ENCODE measurements at places on chromosomes 12 and 14.

- DNase-seq = no peak
These were observed 13.9 kb downstream of the CDCA4 start for GRCh38 chr14:105006831-105007592.

DNA sequence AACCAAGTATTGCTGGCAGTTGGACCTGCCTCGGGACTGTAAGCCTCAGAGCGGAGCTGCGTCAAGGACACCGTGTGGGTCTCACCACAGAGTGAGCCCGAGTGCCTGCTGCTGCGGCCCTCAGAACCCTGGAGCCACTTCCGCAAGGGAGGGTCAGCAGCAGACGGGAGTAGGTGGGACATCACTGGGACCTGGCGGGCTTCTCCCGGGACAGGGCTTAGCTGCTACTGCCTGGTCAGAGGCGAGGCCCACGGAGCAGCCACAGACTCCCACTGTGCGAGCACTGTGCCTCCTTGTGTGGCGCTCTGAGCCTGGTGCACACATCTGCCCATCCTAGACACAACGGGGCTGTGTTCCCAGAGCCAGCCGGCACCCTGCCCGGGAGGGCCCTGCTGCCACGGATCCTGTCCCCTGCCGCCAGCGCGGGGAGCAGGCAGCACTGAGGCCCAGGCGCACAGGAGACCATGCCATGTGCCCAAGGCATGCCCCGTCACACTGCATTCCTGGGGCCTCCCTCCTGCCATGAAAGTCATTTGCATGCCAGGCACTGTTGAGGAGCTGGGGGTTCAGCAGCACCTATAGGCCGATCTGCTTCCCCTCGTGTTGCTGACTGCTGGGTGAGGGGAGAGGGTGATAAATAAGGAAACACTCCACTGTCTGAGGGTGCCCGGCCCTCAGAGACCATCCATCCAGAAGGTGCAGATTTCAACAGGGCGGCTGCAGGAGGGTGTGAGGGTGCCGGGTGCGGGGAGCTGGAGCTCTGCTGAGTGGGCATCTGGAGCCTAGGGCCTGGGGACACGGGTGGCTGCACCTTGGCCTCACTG is 10.0 kb downstream of the HIP1R start:
- DNase-seq = no peak

- DNase-seq = no peak
These were observed 192.4 kb downstream of the PELI2 start for GRCh38 chr14:56310643-56311042.

- DNase-seq = no peak
These were observed 12.0 kb downstream of the IGF1 start for GRCh38 chr12:102468261-102468915.

DNA sequence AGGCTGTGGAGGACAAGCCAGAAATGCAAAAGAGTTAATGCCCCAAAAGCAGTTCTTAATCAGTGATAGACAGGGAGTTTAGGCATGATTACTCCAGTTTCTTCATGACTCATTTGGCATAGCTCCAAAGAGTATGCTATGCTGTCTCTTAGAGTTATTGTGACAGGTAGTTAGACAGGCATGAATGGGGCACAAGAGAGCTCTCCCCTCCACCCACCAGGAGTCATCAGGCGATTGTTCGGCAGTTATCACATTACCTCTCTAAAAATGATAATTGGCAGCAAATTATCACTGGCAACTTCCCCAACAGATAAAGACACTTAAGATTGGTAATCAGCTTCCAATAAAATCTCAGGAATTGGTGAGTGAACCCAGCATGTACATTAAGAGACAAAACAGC is 320.1 kb downstream of the DAD1 start:
- no peak for DNase-seq

- DNase-seq = no peak
These were observed 131.8 kb upstream of the MAP1LC3B2 start for GRCh38 chr12:116427200-116427930.

GRCh38 chr14:68651075-68651474 is 141.8 kb downstream of the ZFP36L1 start:
- DNase-seq = no peak

Measured in skin of body (tissue), 3 donors.